ENCODE measurements at places on chromosomes 16 and 17.

DNA sequence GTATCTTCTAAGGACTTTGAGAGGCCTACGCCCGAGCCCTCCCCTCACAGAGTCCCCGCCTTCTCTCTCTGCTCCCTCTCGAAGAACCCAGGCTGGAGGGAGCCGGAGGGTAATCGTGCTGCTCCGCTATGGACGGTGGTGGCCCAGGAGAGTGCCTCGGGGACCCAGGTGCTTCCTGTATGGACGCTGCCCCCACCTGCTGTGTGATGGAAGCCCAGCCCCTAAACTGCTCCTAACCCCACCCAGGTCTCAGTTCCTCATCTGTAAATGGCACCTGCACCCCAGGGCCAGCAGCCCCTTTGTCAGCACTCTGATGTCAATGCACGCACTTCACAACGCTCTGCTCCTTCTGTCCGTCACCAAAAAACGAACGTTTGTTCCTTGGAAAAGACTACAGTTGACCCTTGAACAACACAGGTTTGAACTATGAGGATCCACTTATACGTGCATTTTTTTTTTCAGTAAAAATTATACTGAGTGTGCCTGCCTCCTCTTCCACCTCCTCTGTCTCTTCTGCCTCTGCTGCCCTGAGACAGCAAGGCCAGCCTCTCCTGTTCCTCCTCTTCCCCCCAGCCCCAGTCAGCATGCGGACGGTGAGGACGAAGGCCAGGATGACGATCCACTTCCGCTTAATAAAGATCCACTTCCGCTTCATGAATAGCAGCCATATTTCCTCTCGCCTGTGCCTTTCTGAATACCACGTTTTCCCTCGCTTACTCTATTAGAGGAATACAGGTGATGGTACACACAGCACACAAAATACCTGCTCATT is 118.3 kb downstream of the BANP start:
- DNase-seq = no peak

- no peak for DNase-seq
These were observed 6.4 kb downstream of the TK2 start for GRCh38 chr16:66543541-66543940.

- no peak for DNase-seq
These were observed 33.8 kb upstream of the SALL1 start for GRCh38 chr16:51184702-51185433.

DNA sequence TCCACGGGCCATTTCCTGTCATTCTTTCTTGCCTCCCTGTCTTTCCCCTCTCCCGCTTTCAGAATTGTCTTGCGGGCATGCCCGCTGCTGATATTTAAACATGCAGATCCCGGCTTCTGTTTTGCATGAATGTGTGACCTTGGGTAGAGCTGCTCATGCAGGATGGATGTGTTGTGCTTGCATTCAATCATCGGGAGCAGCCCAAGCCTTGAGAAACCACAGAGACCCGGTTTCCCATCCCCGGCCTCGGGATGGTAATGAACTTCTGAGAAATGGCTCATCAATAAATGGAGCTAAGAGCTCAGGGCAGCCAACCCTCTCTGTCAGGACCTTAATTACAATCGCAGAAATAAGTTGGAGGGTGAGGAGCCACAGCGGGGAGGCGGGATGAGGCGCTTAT is 303.7 kb upstream of the TNRC6C start:
- no peak for DNase-seq

GRCh38 chr17:45266372-45266926 is 4.6 kb upstream of the SPATA32 start:
- no peak for DNase-seq

DNA sequence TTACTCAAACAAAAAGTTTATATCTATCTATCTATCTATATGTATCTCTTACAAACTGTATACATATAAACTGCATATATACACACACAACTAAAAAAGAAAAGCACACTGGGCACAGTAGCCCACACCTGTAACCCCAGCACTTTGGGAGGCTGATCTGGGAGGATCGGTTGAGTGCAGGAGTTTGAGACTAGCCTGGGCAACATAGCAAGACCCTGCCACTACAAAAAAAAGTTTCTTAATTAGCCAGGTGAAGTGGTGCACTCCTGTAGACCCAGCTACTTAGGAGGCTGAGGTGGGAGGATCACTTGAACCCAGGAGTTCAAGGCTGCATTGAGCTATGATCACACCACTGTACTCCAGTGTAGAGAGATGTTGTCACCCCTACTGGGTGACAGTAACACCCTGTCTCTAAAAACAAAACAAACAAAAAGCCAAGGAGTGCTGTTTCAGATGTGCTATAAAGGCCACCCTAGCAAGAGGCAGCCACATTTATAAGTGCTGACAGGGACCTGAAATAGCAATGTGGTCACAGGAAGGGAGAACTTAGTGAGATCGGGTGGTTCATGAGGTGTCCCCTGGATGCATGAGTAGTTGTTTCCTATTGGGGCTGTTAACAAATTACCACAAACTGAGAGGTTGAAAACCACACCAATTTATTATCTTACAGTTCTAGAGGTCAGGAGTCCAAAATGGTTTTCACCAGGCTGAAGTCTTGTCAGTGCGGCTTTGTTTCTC is 4.8 kb downstream of the CD2BP2 start:
- DNase-seq = peak; percentile 76

DNA sequence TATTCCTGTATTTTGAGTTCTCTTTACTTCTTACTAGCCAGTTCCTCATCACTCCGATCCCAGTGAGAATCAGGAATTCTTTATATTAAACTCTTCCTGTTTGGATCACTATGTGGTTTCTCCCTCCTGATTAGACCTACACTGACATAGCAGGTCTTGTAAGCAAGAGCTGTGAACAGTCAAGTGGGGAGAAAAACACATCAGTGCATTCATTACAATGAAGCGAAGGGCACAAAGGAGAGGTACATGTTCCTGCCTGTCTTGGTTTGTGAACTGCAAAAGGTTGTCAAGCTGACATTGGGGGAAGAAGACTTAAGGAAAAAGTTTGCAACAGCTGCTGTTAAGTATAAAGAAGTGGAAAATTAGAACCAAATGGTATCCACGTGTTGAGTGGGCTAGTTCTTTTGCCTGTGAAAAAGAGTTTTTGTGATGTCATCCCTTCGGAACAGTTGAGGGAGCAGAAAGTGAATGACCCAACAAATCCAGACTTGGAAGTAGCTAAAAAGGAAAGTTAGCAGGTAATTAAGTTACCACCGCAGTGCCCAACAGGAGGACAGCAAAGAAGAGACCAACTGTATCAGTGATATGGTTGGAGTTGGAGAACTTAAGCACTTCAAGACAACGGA is 23.0 kb upstream of the TRIM25 start:
- no peak for DNase-seq

DNA sequence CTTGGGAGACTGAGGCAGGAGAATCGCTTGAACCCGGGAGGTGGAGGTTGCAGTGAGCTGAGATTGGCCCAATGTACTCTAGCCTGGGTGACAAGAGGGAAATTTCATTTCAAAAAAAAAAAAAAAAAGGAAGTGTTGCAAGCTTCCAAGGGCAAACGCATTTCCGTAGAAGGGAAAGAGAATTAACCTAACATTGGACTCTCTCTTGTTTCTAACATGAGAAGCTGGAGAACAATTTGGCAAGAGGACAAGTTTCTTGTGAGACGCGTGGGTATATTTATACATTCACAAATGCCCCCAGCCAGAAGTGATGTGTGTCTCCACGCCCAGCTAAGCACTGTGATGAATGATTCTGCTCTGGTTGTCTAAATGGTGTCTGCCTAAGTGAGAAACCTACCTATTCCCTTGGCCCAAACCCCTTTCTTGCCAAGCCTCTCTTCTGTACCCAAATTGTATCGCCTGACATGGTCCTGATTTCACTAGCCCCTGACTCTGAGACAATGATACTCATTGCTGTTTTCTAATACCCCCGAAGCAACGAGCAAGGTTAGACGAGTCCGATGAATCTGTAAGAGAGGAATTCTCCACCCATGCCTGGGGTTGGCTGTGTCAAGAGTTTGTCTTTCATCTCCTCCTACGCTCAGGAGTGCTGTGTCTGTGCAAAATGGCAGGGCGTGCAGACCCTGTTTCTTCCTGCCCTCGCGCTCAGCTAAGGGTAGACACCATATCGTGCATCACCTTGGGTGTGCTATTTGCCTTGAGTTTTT is 14.2 kb upstream of the ST6GALNAC2 start:
- DNase-seq = no peak

DNA sequence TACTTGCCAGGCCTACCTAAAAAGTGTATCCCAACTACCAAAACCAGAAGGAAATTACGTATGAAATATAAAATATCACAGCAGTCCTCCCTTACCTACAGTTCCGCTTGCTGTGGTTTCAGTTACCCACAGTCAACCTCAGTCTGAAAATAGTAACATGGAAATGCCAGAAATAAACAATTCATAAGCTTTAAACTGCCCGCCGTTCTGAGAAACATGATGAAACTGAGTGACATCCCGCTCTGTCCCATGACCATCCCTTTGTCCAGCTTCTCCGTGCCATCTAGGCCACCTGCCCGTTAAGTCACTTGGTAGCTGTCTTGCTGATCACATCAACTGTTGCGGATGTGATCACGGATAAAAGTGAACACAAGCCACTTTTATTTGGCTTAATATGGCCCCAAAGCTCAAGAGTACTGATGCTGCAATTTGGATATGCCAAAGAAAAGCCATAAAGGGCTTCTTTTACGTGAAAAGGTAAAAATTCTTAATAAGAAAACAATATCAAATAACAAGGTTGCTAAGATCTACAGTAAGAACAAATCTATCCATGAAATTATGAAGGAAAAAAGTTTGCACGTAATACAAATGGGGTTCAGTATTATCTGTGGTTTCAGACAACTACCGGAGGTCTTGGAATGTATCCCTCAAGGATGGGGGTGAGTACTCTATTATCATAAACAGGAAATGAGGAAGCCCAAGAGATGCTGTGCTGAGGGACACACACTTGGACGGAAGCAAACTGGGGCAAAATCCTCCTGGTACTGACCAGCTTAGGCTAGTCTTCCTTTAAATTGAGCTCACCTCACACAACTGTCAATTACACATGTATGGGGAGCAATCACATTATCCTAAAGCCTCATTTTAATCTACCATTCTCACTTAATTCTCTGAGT is 8.2 kb downstream of the USP22 start:
- DNase-seq = peak; percentile 77

DNA sequence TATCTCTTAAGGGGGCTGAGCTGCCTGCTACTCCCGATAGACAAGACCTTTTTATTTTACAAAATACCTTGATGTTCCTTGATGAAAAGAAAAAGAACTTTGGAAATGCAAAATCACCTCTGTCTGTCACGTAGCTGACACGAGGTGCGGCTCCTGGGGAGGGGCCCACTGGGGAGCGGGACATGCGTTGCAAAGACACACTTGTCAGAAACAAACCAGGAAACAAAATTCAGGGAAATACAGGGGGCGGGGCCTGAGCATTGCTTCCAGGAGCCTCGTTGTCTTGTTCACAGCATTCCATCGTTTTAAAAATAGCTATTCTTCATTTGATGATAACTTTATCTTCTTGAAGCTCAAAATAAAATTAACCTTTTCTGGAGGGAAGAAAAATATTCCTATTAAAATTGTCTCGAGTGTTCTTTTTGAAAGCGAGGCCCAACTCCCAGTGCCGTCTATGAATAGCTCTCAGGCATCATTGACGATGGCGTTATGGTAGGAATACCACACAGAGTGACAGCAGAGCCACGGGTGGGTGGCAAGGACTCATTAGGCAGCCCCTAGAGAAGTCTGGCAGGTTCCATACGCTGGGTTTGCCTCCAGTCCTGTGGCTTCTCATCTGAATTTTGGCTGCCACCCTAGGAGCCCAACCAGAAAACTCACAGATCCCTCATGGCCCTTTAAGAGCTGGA is 286.9 kb downstream of the CPPED1 start:
- DNase-seq = no peak

GRCh38 chr17:78042542-78042941 is 84.0 kb downstream of the TNRC6C start:
- DNase-seq = no peak

GRCh38 chr16:79186196-79186595 is 414.3 kb downstream of the MAF start:
- DNase-seq = no peak

DNA sequence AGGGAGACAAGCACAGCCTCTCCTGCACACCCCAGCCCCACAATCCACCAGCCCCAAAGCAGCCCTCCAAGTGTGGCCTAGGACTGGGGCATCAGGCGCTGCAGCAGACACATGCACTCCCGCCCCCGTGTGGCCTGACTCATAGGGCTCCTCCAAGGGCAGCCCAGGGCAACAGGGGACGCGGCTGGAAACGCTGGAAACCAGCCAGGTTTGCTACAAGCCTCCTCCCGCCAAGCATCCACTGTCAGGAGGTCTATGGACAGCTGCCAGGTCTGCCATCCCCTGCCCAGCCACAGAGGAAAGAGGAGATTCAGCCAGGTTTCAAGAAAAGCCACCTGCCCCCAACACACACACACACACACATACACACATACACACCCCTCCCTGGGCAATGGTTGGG is 25.8 kb downstream of the SRCIN1 start:
- DNase-seq = no peak

- DNase-seq = no peak
These were observed 31.0 kb downstream of the NAGPA start for GRCh38 chr16:5002699-5003143.

DNA sequence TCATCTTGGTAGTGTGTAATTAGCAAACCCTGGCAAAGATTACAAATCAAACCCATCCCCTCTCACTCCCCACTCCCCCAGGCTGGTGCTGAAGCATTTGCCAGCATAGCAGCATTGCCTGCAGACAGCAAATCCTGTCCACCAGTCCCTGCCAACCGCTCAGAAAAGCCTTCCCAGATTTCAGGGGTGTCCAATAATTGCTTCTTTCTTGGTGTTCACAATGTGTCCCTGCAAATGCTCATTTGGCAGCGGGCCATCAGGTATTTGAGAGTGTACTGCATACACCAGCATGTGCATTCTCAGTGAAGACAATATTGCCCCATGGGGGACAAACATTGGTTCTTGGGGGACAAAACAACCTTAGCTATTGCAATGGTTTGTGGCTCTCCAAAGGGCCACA is 28.2 kb downstream of the ORC6 start:
- no peak for DNase-seq

- DNase-seq = no peak
These were observed 53.8 kb downstream of the OTOA start for GRCh38 chr16:21717608-21718007.

GRCh38 chr17:49582789-49583188 is 7.1 kb downstream of the NXPH3 start:
- DNase-seq = no peak

DNA sequence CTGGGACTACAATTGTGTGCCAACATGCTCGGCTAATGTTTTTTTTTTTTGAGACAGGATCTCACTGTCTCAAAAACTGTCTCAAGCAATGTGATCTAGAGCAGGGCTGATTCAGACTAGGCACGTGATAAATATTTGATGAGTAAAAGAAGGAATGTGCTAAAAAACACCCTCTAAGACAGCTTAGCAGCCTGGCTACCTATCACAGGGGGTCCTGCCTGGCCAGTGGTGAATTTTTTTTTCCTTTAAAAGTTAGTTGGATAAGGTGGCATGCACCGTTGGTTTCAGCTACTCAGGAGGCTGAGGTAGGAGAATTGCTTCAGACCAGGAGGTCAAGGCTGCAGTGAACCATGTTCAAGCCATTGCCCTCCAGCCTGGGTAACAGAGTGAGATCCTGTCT is 14.8 kb upstream of the GPATCH8 start:
- DNase-seq = no peak

GRCh38 chr17:49585422-49586027 is 9.9 kb downstream of the NXPH3 start:
- no peak for DNase-seq

All from activated CD4-positive, alpha-beta T cell treated with anti-CD3 and anti-CD28 coated beads, Interleukin-2, amount 50 U/mL, for 16 hours (primary cell).